ENCODE measurements at places on chromosomes 16 and 17. TPM values are rescaled to one million over a fixed set of nuclear protein-coding genes. Genes with fewer than 3 reads are reported as not detected.
A peak's percentile ranks its signal among the peaks of the same experiment; 100 is the strongest.

- no peak for DNase-seq
Measured at GRCh38 chr17:44408786-44409185, 19.3 kb upstream of the ITGA2B start.

TM4SF5 gene
- total RNA-seq = not detected

TNFSF13 gene
- total RNA-seq = 6.6 TPM

AMZ2 gene
- total RNA-seq = 43.2 TPM

DNA sequence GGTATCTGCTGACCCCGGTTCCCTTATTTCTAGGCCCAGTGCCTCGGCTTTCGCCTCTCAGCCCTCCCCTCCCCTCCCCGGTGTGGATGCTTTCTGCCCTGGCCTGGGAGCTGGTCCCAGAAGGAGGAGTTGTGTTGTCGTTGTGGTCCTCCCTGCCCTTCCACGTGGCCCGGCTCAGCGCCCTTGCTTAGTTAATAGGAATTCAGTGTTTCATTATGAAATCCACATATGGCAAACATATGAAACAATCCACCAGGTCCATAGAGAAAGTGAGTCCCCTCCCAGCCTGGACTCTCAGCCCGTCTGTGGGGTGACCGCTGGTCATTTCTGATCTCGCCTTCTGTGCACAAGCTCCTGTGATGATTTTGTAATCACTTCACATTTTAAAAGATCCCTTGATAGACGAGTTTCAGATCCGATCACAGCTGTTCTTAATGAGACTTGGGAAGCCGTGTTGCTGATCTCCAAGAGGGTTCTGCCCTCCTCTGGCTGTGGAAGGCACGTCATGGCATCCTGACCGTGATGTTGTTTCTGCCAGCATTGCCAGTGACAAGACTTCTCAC lies 112.1 kb downstream of the BANP start:
- peak; percentile 48 for DNase-seq

GRCh38 chr16:25035494-25036405 lies 20.6 kb upstream of the ARHGAP17 start:
- DNase-seq = no peak

KAT8 gene
- 55.5 TPM for total RNA-seq

- no peak for DNase-seq
Measured at GRCh38 chr17:59756236-59756818, 48.9 kb downstream of the VMP1 start.

- peak; percentile 74 for DNase-seq
Measured at GRCh38 chr16:19168371-19169081, 486 bp downstream of the SYT17 start.

- DNase-seq = peak; percentile 61
Measured at GRCh38 chr17:41959336-41960095, 7.1 kb upstream of the CNP start.

ZNF207 gene
- total RNA-seq = 144 TPM

MT1A gene
- not detected for total RNA-seq

CENPX gene
- 31.2 TPM for total RNA-seq

DNA sequence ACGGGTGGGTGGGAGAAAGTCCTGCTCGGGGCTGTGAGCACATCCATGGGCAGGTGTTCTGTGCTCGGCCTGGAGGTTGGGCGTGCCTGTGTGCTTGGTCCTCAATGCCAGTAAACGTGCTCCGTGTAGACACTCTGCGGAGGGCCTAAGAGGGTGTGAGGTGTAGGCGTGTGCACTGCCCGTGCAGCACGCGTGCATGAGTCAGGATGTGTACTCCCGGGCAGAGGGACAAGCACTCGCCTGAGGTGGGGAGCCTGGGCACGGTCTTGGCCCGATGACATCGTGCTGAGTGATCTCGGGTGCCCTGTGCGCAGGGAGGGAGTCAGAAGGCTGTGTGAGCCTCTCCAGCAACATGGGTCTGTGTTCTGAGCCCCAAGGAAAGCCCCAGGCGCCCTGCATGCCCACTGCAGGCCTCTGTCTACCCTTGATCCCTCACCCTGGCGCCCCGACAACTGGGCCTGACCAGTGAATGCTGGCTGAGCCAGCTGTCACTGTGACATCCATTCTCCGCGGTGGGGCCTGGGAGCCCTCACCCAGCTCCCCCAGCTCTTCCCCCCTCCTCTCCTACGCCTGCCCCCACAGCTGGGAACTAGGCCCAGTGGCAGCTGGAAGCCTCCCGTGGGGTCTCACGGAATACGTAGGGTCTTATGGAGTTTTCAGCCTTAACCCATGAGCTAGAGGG lies 23.5 kb upstream of the NXPH3 start:
- peak; percentile 96 for DNase-seq

GRCh38 chr16:74117798-74118197 lies 178.8 kb upstream of the PSMD7 start:
- DNase-seq = no peak

PLD6 gene
- total RNA-seq = 11.8 TPM

GRCh38 chr16:47143677-47144558 lies at the start of gene NETO2:
NETO2 (minus strand) TSS chr16:47143945; CDS start chr16:47143612, 333 bp downstream.
- DNase-seq = peak; percentile 60

DNA sequence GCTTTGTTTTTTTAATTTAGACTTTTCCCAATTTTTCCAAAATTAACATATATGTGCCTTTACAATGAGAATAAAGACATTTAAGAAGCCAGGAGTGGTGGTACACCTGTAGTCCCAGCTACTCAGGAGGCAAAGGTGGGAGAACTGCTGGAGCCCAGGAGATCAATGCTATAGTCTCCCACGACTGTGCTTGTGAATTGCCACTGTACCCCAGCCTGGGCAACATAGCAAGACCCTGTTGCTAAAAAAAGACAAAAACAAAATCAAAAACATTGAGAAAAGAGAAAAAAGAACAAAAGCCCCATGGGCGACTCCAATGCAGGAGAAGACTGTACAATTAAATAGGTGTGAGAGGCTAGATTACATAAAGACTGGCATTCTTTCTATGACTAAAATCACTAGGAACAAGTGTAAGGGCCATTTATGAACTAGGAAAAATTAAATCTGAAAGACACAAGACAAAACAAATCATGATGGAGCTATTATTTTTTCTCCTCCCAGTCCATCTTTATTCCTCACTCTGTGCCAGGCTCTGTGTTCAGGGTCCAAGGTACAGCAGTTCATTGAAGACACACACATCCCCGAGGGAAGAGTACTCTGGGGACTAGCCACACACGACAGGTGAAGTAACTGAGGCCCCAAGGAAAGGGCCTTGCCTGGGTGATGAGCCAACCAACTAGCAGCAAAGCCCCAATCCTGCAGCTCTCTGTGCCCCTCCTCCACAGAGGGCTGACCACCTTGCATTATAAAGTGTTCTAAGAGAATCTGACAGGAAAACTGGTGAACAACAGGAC lies 79.8 kb downstream of the CREBBP start:
- no peak for DNase-seq

GRCh38 chr17:77597418-77598240 lies 360.9 kb upstream of the TNRC6C start:
- DNase-seq = no peak

GRCh38 chr16:29154088-29154487 lies 169.2 kb downstream of the LAT start:
- DNase-seq = no peak

DNA sequence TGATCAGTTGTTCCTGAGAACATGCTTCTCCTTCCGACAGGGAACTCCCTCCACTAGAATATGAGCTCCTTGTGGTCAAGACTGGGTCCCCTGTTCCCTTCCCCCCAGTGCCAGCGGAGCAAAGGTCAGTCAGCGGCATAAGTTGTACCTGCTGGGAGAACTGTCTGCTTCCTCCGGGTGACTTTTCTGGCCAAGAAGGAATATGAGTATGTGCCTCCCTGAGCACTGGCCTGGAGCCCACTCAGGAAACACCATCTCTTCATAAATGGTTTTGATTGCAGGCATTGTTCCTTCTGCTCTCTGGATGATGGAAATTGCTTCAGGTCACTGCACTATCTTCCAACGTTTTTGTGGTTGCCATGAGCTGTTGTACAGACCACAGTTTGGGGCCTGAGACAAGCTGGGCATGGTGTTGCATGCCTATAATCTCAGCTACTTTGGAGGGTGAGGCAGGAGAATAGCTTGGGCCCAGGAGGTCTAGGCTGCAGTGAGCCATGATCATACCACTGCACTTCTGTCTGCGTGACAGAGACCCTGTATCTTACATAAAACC lies 2.9 kb upstream of the P4HB start:
- DNase-seq = no peak

DNA sequence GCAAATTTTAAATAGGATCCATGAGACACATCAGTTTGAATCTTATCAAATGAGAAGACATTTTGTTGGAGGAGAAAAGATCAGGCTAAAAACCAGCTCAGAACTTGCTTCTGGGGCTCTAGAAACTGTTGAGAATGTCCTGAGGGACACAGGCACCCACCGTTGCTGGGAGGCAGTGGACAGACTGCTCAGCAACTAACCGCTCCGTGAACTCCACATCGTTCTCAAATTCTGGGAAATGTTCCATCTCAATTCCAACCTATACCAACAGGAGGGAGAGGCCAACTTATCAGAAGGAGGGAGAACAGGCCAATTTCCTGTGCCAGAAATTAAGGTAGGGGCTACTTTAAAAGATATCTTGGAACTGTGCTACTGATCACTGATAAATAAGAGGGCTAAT lies 8.3 kb downstream of the TAT start:
- no peak for DNase-seq

DNA sequence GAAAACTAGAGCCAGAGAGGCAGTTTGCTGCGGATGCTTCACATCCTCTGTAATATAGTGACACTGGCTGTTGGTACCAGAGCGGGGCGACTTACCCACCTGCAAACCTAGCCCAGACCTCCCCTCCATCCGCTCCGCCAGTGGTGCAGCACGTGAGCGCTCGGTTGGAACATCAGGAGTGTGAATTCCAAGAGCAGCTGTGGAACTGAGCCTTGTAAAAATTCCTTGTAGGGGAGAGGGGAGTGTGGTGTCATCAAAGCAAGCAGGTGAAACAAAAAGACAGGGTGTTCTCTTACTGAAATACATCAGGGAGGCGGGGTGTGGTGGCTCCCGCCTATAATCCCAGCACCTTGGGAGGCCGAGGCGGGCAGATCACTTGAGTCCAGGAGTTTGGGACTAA lies 51.3 kb downstream of the CCDC42 start:
- peak; percentile 24 for DNase-seq

GRCh38 chr16:89696670-89697128 lies 4.8 kb downstream of the SPATA2L start:
- DNase-seq = no peak

ZNF423 gene
- total RNA-seq = 22.5 TPM

DNA sequence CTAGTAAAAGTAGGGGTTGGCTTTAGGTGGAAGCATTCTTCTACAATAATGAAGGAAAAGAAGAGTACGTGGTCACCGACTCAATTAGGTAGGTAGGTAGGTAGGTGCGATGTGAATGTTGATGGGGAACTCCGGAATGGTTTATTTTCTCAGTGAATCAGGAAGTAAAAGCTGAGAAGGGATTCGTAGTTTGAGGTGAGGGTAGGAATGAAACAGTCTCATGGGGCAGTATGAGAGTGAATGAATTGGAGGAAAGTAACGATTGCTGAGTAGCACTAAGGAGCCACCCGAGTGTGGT lies 13.9 kb downstream of the PER1 start:
- DNase-seq = no peak

C16orf86 gene
- total RNA-seq = 3.4 TPM

GRCh38 chr17:33262266-33263123 lies 30.6 kb downstream of the ASIC2 start:
- DNase-seq = no peak

GRCh38 chr16:85062845-85063244 lies 35.2 kb downstream of the KIAA0513 start:
- DNase-seq = no peak

- DNase-seq = peak; percentile 39
Measured at GRCh38 chr17:80793851-80794267, 197.8 kb upstream of the CHMP6 start.

GRCh38 chr17:52148288-52148968 lies 10.1 kb downstream of the CA10 start:
- DNase-seq = no peak

GRCh38 chr16:3824121-3824795 lies 56.3 kb downstream of the CREBBP start:
- no peak for DNase-seq

NMRAL1 gene
- 27.7 TPM for total RNA-seq

DNA sequence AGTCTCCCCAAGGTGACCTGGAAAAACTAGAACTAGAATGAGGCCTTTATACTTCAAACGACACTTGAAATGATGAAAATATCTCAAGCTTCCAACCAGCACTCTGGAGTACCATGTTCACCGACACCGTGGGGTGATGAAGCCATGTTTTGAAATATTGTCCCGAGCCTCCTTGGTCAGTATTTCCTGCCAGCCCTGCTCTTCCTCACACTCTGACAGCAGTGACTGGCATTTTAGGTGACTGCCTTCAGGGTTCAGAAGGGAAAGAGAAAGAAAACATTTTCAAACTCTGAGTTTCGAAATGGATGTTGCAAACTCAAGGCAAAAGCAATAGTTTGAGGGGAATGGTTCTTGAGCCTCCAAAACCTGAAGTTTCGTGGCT lies 39.3 kb upstream of the IRX6 start:
- no peak for DNase-seq

GRCh38 chr16:50152807-50153595 lies at the start of gene TENT4B:
TENT4B (plus strand) TSS chr16:50153306; CDS start chr16:50153622, 316 bp downstream.
- DNase-seq = peak; percentile 93

CASKIN1 gene
- 1.0 TPM for total RNA-seq

DNA sequence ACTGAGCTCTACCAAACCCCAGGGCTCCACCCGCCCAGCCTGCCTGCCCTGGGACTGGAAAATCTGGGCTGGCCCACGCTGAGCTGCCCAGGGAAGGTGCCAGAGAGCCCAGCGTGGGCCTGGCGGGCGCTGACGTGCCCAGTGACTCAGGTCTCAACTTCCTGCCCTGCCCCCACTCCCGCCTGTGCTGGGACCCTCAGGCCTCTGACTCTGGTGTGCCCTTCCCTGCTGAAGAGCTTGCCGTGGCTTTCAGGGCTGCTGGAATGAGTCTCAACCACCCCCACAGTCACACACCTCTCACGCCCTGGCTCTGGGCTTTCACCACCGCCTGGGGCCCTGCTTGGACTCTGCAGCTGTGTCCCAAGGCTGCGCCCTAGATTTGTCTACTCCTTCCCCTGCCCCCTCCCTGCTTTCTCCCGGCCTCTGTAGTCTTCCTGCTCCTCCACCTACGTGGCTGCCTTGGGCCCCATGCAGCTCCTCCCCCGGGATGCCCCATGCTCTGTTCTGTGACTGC lies 10.4 kb downstream of the LLGL1 start:
- DNase-seq = no peak

STX8 gene
- total RNA-seq = 75.2 TPM

RFNG gene
- 35.7 TPM for total RNA-seq

TBC1D3G gene
- 0.41 TPM for total RNA-seq

GRCh38 chr17:31580316-31580705 lies 188.8 kb downstream of the RAB11FIP4 start:
- DNase-seq = no peak

DNA sequence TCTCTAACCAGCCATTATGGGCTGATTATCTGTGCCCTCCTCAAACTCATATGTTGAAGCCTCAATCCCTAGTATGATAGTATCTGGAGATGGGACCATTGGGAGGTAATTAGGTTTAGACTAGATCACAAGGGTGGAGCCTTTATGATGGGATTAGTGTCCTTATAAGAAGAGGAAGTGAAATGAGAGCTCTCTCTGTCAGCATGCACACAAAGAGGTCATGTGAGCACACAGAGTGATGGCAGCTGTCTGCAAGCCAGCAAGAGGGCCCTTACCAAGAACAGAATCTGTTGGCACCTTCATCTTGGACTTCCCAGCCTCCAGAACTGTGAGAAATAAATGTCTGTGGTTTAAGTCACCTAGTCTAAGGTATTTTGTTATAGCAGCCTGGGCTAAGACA lies 101.9 kb downstream of the PCTP start:
- no peak for DNase-seq

All from tongue (tissue), 3 donors.